Stimulated activated naive CD8-positive, alpha-beta T cell treated with anti-CD3 and anti-CD28 coated beads, Interleukin-15, Interleukin-2, amounts not matched to agents 100 U/mL and 50 U/mL, for 24 hours (primary cell): ENCODE measurements at places on chromosomes 5 and 9.

DNA sequence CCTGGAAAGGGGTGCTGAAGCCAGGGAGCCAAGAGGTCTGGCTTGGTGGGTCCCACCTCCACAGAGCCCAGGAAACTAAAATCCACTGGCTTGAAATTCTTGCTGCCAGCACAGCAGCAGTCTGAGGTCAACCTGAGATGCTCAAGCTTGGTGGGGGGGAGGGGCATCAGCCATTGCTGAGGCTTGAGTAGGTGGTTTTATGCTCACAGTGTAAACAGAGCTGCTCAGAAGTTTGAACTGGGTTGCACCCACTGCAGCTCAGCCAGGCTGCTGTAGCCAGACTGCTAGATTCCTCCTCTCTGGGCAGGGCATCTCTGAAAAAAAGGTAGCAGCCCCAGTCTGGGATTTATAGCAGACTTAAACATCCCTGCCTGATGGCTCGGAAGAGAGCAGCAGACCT lies 55.5 kb upstream of the FBXL17 start:
- no peak for DNase-seq

GRCh38 chr5:104018299-104018698 lies 455.7 kb upstream of the NUDT12 start:
- DNase-seq, result no peak

DNA sequence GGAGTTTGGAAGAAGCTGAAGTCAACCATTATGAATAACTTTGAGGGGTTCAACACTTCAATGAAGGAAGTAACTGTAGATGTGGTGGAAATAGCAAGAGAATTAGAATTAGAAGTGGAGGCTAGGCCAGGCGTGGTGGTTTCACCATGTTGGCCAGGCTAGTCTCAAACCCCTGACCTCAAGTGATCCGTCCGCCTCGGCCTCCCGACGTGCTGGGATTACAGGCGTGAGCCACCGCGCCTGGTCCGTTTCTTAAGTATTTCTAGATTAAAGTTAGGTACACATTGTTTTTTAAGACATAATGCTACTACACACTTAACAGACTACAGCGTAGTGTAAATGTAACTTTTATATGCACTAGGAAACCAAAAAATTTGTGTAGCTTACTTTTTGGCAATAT lies 14.1 kb downstream of the FNIP1 start:
- no peak for DNase-seq

- DNase-seq, result peak; percentile 52
Measured at GRCh38 chr5:141512911-141513626, 24.2 kb downstream of the PCDHGC5 start.

DNA sequence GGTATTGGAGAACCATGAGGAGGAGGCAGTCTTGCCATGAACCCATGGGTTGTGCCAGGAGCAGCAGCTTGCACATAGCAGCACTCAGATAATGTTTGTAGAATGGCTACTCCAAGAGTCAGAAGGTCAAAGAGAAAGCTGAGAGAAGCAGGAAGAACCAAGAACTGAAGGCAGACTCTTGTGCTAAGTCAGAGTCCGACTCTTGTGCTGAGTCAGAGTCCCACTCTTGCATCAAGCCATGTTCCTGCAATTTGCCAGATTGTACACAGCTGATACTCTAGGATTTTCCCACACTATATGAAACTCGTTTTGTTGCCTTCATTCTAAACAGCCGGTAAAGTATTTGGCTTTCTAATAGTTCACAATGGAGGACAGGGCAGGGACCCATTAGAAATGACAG lies 26.2 kb upstream of the HSPA9 start:
- DNase-seq, result no peak

DNA sequence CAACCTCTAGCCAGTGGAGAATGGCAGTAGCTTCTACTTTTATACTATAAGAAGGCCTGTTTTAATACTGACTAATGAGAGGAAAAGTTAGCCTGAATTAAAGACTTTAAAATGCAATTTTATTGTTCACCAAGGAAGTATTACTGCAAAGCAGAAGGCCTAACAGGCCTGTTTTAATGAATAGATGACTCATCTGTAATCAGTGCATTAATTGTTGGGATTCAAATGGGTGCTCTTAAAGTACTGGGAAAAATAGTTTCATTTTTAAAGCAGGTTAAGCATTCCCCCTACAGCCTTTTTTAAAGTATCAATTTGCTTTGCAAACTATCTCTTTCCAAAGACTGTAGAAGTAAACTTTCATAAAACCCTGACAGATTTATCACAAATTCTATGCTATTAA lies 147.7 kb downstream of the SIL1 start:
- DNase-seq, result no peak

GRCh38 chr9:30349526-30350513 lies 2034.6 kb upstream of the ACO1 start:
- DNase-seq, result no peak

DNA sequence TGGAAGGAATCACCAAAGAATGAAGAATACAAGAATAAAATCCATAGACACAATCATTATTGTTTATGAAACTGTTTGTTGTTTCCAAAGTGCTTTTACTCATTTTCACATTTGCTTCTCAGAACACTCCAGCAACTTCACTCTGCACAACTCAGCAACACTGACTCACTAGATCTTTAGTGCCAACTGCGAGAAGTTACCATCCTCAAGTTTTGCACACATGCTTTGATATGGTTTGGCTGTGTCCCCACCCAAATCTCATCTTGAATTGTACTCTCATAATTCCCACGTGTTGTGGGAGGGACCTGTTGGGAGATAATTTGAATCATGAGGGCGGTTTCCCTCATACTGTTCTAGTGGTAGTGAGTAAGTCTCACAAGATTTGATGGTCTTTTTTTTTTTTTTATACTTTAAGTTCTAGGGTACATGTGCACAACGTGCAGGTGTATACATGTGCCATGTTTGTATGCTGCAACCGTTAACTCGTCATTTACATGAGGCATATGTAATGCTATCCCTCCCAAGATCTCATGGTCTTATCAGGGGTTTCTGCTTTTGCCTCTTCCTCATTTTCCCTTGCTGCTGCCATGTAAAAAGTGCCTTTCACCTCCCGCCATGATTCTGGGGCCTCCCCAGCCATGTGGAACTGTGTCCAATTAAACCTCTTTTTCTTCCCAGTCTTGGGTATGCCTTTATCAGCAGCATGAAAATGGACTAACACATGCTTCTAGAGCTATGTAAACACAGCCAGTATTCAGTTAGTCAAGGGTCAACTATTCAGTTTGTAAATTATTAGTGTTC lies 36.9 kb downstream of the CLINT1 start:
- no peak for DNase-seq

- DNase-seq, result no peak
Measured at GRCh38 chr9:114359801-114360200, 28.0 kb downstream of the AKNA start.
